ENCODE measurements at places on chromosomes 12 and 14.

DNA sequence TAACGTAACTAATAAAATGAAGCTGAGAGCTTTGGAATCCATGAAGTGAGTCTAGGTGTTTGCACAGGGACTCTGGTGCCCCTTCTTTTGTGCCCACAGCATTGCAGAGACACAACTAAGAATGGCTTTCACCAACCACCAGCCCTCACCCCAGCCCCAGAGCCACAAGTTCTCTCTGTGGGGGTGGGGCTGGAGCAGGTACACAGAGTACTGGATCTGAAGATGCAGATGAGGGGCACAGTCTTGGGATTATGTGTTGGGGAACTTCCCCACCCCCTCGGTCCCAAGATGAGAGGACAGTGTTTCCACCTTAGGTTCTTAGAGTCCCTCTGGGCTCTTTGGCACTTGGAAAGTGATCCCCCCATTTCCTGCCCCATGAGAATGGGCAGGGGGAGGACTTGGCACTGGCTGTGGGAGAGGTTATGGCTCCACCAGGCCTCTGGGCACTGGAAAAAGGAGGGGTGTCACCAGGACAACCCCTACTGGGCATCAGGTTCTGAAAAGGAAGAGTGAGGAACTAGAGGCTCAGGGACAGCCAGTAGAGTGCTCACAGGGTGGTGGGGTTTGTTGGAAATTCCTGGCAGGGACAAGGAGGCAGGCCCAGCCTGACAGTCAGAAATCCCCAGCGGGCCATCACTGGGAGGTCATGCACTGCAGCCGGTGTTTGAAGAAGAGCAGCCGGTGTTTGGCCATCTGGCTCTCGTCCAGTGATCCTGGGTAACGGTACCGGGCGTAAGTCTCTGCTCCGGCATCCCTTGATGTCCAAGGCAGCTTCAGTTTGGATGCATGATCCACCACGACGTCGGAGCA lies 6.7 kb downstream of the B4GALNT1 start:
- no peak for DNase-seq

GRCh38 chr14:76320486-76320885 lies 55.5 kb upstream of the ESRRB start:
- DNase-seq, result no peak

DNA sequence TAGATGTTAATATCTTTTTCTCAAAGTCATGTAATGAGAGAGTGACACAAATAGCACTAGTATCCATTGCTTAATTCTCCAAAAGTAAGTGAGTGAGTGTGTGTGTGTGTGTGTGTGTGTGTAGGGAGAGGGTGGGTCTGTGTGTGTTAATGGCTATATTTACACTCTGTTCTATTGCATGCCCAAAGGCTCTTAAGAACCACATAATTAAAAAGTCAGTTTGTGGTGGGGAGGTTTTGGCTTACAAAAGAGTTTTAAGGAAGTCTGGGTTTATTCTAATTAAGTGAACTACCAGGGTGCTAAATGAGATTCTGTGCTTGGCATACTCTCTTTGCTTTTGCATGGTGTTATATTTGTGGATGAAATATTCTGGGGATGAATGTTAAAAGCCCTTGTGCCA lies 1897.6 kb upstream of the FLRT2 start:
- DNase-seq, result no peak

DNA sequence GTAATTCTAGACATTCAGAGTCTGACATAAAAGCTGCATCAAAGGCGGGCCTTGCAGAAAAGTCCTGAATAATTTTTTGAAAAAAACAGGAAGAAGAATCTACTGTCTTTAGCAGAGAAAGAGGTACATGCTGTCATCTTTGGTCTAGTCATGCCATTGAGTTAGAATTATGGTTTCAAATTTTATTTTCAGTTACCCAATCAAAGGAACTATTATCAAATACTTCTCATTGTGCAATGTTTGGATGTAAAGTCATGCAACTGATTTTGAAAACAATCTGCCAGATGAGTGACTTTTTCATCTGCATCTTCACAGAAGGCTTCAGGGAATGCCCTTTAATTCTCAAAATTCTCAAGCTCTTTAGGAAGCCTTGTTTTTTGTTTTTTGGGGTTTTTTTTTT lies 803.5 kb downstream of the FLRT2 start:
- no peak for DNase-seq

- DNase-seq, result no peak
Measured at GRCh38 chr12:90808568-90808967, 146.4 kb downstream of the CCER1 start.
